ENCODE measurements at places on chromosomes 16 and 17.

- DNase-seq = no peak
These were observed 3.1 kb upstream of the TLCD2 start for GRCh38 chr17:1713160-1713877.

GRCh38 chr17:9206741-9207332, 185.5 kb downstream of the NTN1 start:
- DNase-seq = no peak

DNA sequence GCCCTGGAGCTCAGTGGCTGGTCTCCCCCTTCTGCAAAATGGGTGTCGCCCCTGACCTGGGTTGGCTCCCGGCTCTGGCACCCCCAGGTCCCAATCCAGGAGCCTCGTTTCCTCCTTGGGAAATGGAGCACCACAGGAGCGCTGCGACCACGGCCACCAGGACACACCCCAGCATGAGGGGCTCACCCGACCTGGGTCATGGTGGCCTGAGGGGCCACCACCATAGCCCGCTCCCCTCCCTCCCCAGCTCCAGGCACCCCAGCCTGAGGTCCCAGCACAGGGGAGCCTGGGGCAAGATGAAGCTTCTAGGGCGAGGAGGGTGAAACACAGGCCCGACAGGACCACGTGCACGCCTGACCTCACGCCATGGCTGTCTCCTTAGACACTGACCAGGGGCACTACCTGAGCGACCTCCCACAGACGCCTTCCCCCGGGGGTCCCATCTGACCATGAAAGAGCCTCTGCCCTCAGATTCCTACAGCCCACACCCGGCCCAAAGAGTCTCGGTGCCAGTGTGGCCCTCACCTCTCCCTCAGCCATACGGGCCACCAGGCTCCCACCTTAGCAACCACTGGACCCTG, 11.8 kb downstream of the BCAR1 start:
- no peak for DNase-seq

- no peak for DNase-seq
These were observed 60.6 kb upstream of the MARCHF10 start for GRCh38 chr17:62868723-62869122.

DNA sequence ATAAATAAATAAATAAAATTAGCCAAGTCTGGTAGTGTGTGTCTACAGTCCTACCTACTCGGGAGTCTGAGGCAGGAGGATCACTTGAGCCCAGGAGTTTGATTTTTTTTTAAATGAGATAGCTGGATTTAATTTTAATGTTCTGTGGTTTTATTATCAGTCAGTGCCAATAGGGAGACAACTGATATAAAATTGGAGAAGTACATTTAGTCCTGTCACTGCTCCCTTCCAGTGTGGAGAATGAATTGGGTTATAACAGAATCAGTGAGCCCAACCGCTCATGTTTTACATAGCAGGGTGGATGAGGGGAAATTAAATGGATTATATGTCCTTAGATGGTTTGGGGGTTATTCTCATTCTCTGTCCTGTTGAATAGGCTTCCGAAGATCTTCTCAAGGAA, 6.2 kb downstream of the NME1 start:
- DNase-seq = no peak
